Posterior cingulate gyrus (tissue), 11 donors: ENCODE measurements at places on chromosomes 4 and X.

DNA sequence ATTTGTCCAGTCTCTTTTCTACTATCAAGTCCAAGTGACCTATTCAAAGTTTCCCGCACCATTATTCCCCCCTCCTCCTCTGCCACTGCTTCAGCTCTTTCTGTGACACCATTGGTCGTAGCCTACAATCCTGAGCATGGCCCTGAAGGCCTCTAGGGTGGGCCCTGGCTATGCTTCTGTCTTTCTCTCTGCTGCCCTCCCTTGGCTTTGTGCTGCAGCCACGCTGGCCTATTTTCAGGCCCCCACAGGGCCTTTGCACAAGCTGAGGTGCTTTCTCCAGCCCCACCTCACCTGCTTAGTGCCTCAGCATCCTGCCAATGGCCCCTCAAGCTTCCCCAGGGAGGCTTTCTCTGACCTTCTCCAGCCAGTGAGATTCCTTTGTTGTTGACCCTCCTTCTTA is 156.5 kb downstream of the NHS start:
- DNase-seq, result no peak

- no peak for DNase-seq
These were observed 55.2 kb downstream of the GAB1 start for GRCh38 chr4:143391895-143392294.

GRCh38 chr4:184968784-184969201 is 49.5 kb upstream of the HELT start:
- DNase-seq, result no peak

DNA sequence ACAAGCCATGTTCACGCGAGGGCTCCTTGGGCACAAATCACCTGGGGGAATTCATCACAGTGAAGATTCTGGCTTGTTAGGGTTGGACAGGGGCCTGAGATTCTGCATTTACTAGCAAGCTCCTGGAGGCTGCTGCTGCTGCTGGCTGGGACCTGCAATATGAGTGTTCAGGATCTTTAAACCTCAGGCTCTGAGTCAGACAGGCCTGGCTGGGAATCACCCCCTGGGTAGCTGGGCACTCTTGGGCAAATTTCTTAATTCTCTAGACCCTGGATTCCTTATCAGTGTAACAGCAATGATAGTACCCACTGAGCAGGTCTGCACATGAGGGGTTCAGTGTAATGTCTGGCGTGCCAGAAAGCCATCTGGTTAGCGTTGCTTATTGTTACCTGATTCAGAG is 101.5 kb downstream of the DHX15 start:
- DNase-seq, result no peak

- no peak for DNase-seq
These were observed 519.8 kb downstream of the TRIML1 start for GRCh38 chr4:188658958-188659522.

DNA sequence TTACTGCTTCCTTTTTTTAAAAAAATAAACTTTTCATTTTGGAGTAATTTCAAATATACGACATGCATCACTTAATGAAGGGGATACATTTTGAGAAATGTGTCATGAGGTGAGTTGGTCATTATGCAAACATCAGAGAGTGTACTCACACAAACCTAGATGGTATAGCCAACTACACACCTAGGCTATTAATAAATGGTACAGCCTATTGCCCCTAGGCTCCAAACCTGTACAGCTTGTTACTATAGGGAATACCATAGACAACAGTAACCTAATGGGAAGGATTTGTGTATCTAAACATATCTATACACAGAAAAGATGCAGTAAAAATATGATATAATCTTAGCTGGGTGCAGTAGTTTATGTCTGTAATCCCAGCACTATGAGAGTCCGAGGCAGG is 29.1 kb downstream of the SETD7 start:
- DNase-seq, result no peak

DNA sequence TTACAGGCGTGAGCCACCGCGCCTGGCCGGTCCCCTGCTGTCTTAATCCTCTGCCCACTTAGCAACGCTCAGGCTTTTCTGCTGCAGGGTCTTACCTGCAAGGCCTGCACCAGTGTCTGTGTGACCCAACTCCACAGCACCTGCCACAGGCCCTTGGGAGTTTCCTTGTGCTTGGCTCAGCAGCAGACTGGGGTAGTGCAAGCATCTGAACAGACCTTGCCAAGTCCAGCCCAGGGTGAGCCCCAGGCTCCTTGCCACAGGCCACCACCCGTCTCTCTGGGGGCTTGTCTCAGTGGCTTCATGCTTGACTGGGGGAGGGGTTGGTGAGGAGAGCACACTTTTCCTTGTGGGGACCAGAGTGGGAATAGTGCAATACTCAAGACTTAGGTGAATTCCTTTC is 87.0 kb downstream of the FAM193A start:
- DNase-seq, result no peak

DNA sequence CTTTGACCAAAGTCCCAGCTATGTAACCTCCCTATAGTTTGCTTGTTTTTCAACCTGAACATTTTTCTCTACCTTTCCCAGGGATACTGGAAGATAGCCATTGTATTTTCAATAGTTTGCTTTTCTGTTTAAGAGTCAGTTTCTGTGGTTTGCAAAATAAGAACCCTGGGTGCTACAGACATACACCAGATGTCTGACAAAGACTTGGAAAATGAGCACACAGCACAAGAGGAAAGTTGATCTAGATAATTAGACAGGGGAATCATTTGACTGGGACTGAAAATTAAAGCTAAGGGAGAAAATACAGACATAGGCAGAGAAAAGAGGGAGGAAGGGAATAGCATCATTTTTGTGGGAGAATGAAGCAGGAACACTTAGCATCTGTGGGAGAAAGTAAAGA is 218.3 kb upstream of the CNKSR2 start:
- DNase-seq, result no peak

- no peak for DNase-seq
These were observed 60.8 kb upstream of the FMR1 start for GRCh38 chrX:147850875-147851274.

GRCh38 chr4:2714061-2714770 is 41.9 kb downstream of the TNIP2 start:
- peak; percentile 35 for DNase-seq

GRCh38 chr4:68272860-68273259 is 27.4 kb upstream of the TMPRSS11B start:
- no peak for DNase-seq

GRCh38 chr4:147948336-147948735 is 216.4 kb downstream of the ARHGAP10 start:
- no peak for DNase-seq

DNA sequence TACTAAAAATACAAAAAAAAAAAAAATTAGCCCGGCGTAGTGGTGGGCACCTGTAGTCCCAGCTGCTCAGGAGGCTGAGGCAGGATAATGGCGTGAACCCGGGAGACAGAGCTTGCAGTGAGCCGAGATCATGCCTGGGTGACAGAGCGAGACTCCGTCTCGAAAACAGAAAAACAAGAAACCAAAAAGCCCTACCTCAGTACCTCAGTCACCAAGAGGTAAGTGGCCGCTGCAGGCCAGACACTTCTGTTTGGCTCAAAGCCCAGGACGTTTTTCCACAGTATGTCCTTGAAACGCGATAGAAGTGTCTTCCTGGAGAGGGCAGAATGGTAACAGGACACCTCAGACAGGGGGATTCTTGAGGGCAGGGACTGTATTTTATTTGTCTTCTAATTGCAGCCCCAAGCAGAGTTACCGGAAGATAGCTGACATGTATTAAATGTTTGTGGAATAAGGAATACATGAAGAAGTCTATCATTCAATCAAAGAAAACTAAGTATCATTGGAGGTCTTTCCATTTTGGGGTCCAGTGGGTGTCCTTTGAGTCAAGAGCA is 63.6 kb downstream of the CLNK start:
- DNase-seq, result no peak

DNA sequence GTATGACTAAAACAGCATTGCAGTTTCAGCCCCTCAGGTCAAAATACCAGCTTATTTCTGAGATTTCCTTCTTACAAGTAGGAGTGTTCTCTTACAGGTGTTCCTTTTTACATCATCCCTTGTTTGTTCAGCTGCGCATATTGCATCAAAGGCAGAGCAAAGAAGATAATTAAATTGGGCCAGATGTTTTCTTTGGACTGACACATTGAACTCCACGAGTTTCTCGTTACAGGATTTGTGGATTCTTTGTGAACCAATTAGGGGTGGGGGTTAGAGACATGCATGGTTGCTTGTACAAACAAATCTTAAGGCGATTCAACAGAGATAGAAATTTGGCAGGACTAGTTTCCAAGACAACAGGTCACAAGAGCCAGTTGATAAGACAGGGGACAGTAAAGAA is 95.7 kb downstream of the SPANXN4 start:
- DNase-seq, result no peak

GRCh38 chr4:120331486-120332370 is 265.1 kb upstream of the MAD2L1 start:
- DNase-seq, result no peak

DNA sequence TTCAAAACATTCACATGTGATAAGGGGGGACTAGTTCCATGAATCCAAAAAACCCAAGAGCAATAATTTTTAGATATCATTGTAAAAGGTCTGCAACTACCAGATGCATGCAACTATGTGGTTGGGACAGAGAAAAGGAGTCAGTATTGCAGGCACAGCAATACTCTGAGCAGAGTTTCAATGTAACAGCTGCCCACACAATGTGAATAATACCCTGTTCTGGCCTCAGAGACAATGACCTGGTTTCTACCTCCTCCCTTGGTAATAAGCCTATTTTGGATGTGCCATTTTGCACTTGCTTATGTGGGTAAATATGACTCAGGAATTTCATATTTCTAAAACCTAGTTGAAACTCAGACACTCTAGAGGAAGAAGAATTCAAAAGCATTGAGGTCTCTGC is 194.8 kb upstream of the RASGEF1B start:
- DNase-seq, result no peak

GRCh38 chr4:183832776-183833450 is 72.2 kb upstream of the STOX2 start:
- no peak for DNase-seq

GRCh38 chr4:88985088-88985773 is 71.8 kb downstream of the FAM13A start:
- no peak for DNase-seq

DNA sequence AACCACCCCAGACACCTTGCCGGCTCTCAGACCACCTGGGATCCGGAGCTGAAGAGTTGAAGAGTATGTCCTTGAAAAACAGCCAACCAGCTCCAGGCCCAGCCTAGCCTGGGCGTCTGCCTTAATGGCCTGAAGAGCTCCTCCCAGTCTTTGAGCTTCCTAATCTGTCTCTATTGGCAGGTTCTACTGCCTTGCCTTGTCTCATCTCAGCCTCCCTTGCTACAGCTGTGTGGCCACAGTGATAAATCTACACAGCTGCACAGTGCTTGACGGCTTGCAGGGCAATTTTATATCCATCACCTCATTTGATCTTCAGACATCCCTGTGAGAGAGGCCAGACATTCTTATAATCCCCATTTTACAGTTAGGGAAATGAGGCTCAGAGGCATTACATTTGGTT is 19.9 kb downstream of the AWAT2 start:
- DNase-seq, result no peak

DNA sequence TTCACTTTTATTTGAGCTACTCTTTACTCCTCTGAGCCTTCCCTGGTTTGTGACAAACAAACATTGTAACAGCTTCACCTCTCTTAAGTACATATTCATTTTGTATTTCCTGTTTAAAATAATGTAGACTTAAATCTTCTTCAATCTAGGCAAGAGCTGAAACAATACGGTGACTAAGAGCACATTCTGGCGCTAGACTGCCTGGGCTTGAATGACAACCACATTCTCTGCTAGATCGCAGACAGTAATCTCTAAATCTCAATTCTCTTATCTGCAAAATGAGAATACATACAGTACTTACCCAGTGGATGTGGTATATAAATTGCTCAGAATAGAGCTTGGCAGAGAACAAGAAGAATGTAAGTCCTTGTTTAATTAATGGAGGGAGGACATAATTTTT is 144.8 kb downstream of the ARAP2 start:
- DNase-seq, result no peak

DNA sequence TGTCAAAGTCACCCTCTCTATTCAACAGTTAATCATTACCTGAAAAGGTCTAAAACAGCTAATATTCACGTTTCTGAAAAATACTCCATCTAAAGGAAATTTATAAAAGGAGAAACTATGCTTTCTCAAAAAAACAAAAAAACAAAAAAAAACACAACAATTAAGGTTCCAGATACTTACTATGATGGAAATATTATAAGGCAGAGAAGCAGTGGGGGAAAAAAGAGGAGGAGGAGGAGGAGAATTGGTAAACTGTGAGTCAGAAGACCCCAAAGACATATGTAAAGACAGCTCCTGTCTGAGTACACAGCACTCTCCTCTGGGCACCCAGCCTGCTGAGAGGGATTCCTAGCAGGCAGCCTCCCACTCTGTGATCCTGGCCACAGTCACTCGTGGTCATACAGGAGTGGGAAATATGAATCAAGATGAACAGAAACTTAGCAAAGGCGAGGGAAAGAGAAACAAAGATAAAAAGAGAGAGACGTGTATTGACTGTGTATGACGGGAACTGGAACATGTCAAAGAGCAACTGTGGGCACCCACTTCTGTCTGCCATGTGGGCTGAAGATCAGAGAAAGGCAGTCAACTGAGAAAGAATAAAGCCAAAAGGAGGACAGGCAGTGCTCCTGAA is 12.5 kb downstream of the KLHL15 start:
- no peak for DNase-seq

DNA sequence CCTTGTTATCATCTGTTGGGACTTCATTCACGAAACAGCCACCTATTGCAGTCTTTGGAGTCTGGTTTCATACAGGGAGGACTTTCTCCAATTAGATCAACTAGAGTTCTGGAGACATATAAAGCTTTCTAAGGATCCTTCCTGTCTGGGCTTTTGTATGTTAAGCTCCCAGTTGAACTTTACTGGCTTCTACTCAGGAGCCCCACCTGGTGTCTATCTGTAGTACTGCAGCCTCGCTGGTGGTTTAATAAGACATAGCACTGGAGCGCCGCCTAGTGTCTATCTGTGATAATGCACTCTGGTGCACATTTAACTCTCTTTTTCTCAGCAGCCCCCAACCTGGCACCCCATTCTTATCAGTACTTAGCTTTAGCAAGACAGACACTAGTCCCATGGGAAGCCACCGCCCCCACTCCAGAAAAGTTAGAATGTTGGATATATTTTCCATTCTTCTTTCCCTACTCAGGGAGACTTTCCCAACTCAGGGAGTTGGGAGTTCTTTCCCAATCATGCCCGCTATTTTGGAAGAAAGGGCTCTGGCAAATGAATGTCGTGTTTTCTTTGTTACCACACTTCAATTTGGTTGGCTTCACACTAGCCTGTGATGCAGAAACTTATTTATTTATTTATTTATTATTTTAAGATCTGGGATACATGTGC is 36.9 kb upstream of the SYTL4 start:
- peak; percentile 33 for DNase-seq

DNA sequence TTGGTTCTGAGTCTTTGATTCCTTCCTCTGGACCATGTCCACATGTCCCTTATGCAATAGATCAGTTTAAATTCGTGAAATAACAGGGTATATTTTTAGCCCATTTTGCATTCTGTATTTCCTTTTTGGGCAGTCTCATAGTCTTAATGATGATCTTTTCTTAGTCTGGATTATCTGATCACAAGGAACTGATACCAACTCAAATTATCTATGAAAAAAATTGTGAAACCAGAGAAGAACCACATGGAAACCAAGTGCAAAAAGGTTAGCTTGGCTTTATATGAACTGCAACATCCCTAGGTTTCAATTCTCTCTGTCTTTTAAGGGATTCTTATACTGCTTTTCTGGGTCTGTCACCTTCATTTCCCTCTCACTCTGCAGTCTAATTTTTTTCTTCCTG is 608.6 kb upstream of the AADAT start:
- no peak for DNase-seq
